ENCODE measurements at places on chromosomes 3 and 15.

DNA sequence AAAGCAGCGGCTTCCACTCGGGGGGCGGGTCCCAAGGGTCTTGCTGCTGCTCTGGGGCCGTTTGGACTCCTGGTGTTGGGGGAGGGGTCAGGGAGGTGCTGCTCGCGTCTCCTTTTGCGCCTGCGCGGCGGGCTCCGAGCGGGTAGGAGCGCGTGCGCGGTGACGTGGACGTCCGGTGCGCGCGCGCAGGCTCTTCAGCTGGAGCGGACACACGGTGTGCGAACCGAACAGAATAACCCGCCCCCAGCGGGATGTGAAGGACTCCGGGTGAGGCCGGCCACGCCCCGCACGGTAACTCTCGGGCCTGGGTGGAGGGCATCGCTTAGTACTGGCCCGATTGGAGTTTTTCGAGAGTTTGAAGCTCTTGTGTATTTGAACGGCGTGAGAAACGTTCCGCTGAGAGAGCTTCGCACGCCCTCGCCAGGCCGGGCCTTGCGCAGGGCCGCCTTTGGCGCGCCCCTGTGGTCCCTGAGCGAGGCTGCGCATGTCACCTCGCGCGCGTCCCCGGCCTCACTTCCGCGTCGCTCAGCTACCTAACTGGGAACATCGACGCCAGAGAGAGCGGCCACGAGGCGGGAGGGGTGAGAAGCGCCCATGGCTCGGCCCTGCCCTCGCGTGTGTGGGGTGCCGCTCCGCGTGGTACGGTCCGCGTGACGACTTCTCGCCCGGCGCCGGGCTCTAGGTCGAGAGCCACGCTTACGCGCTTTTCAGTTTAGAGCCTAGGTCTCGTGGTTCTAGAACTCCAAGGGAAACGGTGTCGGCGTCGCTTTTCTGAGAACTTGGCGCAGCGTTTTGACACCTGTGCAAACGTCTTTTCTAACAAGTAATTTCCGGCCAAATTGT, at the start of gene MGA:
Gene MGA, plus strand, starts transcription at position 171 of the 843 bp plus-strand sequence.
- DNase-seq, result peak; percentile 93

DNA sequence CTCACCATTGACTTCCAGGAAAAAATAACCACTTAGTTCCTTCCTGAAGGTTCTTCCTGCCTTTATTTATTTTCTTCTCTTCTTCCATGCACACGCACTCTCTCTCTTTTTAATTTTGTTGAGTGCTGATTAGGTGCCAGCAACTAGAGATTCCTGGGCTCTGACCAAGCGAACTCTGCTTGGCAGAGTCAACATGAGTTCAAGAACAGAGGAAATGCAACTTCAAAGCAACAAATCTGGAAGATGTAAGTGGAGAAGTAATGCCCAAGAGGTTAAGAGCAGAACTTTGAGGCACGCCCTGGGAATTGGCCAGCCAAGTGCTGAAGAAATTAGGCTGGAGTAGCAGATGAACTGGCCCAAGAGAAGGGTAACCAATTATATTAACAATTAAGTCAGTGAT, 8.5 kb downstream of the ERC2 start:
- no peak for DNase-seq

DNA sequence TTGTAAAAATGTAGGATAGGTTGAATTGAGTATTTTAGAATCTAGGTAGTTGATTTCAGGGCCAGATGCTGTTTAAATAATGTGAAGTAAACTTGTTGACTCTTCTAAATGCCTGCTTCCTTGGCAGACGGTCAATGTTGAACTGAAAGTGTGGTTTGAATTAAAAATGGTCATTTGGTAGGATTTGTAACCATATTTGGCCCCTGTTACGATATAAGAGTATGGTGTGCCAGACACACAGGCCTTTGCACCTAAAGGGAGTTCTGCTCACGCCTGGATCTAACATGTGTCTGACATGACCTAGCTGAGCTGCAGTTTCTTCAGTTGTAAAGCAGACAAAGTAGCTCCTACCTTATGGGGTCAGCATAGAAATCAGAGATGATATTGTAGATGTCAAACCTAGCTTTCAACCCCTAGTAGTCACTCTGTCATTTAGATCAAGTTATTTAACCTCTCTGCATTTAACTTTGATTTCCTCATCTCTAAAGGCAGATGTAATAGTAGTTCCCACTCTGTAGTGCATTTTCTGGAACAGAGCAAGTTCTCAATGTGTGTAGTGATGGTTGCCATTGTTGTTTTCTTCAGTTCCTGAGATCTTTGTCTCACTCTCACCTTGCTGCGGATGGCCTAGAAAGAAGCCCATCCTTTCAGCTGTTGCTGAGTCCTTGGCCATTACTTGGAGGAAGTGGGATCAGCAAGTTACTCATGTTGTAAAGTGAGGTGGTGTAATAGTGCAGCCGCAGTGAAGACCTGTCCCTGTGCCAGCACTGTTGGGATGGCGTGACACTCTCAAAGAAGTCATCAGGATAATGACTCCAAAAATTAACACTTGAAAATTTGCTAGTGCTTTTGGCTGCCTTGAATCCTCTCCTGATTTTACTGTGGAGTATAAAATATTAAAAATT, 90.2 kb downstream of the GHSR start:
- no peak for DNase-seq

GRCh38 chr3:35677797-35678196, 38.5 kb downstream of the ARPP21 start:
- DNase-seq, result no peak

- DNase-seq, result no peak
Observed at GRCh38 chr3:22231061-22231460, 480.1 kb upstream of the ZNF385D start.

DNA sequence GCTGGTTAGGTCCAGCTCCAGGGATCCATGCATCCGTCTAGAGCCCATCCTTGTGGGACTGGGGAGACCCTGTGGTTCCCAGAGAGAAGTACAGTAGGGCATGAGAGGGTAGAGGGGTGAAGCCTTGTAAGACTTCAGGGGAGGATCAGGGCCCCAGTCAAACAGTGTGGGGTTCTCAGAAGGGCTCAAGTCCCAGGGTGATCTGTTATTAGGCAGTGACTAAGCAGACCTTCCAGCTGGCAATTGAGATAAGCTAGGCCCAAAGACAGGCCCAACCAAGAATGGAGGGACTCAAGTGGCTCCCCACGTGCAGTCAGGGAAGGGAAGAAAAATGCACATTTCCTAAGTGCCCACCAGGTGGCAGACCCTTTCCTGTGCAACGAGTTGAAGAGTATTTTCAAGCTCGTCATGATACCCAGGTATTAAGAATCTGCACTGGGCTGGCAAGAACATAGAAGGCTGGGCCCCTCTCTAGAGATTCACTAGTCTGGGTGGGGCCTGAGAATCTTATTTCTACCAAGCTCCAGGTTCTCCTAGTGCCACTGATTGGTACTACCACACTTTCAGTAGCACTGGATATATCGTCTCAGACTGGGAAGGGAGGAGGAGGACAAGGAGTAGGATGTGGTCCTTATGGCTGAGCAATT, 240.8 kb downstream of the NR1D2 start:
- no peak for DNase-seq

DNA sequence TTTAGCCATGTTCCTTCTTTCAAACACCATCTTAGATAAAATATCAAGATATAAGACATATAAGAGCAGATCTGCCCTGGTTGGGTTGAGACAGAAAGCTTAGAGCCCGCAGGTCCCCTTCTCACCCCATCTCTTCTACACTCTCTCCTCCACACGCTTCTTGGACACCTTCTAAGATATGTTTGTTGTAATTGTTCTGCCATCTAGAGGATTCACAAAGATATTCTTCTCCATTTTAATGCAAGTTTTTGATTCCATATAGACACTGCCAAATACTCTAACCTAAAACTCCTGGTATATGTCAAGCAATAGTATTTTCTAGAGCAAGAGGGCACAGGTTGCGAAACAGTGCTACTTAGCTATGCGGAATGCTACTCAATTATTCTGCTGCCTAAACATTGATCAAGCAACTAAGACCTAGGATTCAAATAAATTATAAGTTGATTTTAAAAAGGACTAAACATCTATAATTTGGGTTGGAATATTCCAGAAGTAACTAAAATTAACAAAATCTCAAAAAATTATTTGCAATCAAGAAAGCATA, 6.8 kb downstream of the CHRM5 start:
- no peak for DNase-seq

DNA sequence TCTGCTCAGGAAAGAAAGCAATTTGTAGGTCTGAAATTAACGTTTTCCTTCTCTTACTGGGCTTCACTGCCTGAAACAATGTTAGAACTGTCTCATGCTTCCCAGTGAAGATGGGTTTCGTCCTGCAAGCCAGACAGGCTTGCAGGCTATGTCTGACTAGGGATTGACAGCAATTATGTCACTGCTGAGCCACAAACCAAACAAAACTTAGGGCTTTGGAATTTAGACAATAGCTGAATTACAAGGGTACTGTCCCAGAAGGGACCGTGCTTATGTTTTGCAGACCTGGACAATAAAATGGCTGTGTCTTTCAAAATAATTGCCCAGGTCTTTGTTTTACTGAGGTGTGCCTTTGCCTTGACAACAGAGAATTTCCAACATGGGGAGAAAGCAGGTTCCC, 46.3 kb upstream of the CCDC80 start:
- no peak for DNase-seq

DNA sequence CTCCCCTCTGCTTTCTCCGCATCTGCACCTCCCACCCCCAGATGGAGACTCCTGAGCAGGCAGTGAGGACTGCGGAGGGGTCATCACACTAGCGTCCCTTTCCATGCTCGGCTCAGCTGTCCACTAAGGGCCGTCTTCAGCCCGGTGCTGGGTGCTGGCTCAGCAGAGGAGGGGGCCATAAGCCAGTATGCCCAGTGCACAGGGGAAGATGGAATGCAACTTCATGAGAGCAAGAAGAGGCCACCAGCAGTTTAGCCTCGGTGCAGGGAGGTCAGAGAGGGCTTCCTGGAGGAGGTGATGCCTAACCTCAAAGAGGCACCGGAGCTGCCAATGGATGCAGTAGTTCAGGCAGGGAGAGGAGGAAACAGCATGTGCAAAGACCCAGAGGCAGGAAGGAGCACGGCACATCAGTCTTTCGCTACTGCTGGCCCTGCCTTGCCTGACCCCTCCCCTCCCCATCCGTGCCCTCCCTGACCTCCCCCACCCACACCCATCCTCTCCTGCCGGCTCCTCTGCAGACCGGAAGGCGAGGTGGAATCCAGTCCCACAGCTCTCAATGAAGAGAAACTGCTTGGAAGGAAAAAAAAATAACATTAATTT, 15.2 kb upstream of the PLXND1 start:
- no peak for DNase-seq

- no peak for DNase-seq
Observed at GRCh38 chr3:148646126-148646665, 51.5 kb upstream of the AGTR1 start.

DNA sequence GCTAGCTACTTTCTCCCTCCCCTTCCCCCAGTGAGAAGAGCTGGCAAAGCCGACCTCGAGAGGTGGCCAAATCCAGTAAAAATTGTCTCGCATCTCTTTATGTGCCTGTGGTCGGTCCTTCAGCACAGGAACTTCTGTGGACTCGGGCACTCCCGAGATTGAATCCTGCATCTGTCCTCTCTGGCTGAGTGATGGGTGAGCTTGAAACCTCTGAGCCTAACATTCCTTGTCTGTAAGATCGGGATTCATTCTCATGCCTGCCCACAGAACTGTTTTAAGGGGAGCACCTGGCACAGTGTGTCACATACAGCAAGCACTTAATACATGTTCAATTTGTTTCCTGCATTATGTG, 11.3 kb downstream of the CX3CR1 start:
- no peak for DNase-seq

GRCh38 chr3:146503461-146504202, 34.3 kb upstream of the PLSCR2 start:
- DNase-seq, result no peak

- DNase-seq, result no peak
Observed at GRCh38 chr3:145900056-145900829, 260.7 kb downstream of the PLOD2 start.

DNA sequence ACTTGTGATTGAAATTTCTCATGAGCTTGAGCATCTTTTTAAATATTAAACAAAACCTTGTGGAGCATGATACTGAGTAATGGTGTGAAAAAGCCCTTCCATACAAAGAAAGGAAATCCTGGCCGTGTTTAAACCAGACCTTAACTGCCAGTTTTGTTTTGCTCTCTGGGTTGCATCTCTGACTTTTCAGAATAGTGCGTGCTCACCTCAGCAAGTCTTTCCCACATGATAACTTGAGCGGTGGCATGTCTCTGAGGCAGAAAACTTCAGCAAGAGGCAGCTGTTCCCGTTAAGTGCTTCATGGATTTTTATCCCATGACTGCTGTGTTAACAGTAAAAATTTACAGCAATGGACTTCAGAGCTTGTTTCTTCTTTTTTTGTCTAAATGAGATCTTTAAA, 393.3 kb downstream of the FEZF2 start:
- no peak for DNase-seq

- DNase-seq, result no peak
Observed at GRCh38 chr3:116614795-116615362, 94.7 kb upstream of the TUSC7 start.

DNA sequence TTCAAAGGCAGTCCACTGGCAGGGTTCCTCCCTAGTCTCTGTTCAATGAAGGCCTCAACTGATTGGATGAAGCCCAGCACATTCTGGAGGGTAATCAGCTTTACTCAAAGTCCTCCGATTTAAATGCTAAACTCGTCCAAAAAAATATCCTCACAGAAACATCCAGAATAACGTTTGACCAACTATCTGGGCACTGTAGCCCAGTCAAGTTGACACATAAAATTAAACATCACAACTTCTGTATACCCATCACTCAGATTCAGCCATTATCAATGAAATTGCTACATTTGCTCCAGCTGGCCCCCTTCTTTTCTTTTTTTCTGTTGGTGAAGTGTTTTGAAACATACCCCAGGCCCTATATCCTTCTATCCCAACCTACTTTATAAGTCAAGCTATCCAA, 64.5 kb upstream of the WNT5A start:
- DNase-seq, result no peak

DNA sequence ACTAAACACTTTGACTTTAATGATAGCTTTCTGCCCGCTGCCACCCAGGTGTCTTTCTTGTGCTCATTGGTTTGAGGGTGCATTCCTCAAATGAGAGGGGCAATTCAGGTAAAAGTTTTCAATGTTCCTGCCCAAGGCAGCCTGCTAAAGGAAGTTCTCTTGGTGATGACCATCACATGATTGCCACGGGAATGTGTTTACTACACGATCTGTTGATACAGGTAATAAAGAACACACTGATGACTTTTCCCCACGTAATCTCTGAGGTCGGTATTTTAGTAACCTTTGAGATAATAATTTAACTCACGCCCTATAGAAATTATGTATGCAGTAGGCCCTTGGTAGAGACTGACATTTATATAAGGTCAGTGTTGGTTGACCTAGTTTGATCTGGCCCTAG, 39.3 kb downstream of the FNDC3B start:
- no peak for DNase-seq

GRCh38 chr3:100316641-100317069, 17.9 kb upstream of the NIT2 start:
- peak; percentile 43 for DNase-seq

DNA sequence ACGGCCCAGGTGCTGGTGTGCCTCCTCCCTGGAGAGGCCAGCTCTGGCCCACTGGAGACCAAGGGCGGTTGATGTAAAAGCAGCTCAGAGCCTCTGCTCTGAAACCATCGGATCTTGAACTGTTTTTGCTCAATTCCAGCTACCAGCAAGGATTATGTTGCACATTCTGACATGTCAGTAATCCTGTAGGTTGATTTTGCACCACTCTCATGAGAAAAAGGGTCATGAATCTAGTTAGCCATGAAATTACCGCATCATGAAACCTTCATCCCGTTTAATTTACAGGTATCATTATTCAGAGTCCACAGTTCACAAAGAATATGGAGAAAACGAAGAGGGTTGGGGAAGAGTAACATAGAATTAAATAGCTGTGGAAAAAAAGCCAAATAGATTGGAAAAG, 120.4 kb upstream of the NSMCE3 start:
- no peak for DNase-seq
